ENCODE measurements at places on chromosomes 16 and 17.

DNA sequence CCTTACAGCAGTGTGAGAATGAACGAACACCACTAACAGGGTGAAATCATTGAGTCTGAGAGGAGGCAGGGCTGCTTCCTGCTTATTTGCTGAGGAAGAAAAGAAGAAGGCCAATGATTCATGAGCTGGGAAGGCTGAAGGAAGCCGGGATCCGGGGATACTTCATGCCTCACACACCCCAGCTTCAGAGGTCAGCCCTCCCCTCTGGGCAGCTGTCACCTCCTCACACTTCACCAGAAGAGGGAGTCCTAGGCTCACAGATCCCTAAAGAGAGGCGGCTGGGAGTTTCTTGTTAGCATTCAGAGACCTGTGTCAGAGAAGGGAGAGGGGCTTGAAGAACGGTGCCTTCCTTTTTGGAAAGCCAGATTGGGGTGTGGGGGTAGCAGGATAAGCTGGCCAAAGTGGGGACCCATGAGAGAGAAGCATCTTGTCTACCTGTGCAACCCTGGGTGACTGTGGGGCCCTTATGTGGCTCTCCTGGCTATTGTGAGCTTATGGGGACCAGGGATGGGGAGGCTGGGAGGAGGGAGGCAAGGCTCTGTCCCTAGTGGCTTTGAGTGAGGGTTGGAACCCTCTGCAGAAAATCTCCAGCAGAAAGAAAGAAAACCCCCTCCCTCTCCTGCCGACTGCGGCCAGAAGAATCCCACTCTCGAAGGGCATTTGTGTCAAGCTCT is 94.6 kb downstream of the RGS9 start:
- peak; percentile 77 for DNase-seq

DNA sequence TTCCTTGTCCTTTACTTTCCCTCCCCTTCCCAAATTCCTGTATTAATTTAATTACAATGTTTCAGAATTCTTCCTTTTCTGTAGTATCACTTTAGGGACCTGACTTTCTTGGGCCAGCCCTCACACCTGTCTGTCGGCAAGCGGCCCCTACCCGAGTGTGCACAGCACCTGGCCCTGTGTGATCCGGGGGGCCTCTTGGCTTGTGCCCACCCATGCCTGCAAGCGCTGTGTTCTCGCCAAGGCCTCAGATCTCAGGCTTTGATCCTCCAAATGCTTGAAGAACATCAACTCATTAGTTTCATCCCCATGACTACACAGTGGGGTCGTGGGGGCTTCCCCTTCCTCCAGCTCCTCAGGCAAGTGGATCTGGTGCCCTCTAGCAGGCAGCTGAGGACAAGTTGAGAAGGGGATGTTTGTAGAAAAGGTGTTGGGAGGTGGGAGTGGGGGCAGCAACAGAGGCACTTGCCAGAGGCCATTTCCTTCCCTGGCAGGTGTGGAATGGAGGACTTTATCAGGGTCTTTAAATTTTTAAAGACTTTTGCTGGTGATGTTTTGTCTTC is 15.7 kb upstream of the CDH3 start:
- DNase-seq, result no peak

DNA sequence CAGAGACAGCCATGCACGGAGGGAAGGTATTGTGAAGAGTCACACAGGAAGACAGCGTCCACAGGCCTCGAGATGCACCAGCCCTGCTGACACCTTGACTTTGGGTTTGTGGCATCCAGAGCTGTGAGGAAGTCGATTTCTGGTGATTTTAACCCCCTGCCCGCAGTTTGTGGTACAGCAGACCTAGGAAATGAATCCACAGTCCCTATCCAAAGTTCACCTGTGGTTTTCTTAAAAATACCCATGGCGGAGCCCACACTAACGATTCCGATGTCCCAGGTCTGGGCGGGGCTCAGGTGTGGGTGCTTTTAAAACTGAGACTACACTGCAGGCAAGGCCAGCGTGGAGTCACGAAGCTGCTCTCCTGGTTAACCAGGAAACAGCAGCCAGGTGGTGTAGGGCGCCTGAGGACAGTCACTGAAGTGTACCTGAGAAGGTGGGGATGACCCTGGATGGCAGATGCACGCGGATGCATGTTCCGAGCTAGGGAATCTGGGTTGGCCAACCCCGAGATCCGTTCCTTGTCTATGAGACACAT is 14.4 kb upstream of the MEAK7 start:
- DNase-seq, result no peak

- DNase-seq, result no peak
Measured at GRCh38 chr17:51191895-51192294, 25.7 kb downstream of the NME2 start.

GRCh38 chr17:13569398-13570123 is 32.2 kb downstream of the HS3ST3A1 start:
- no peak for DNase-seq

- DNase-seq, result no peak
Measured at GRCh38 chr17:13874817-13875216, 194.5 kb upstream of the COX10 start.

- DNase-seq, result no peak
Measured at GRCh38 chr17:38556239-38556638, 49.5 kb downstream of the SRCIN1 start.

DNA sequence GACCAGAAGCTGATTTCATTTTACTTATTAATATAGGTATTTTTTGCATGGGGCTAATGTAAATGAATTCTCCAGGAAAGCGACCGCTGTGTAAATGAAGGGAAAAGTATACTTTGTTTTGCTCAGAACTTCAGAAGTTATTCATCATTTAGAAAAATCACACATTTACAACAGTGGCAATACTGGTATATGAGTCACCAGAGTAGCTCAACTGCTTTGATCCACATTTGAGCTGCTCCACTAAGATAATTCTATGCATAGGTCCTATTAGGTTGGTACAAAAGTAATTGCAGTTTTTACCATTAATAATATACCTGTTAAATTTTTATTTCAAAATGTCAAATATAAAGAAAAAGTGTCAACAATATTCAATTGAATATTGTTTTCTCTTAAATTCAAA is 22.9 kb upstream of the DYNLRB2 start:
- DNase-seq, result no peak

DNA sequence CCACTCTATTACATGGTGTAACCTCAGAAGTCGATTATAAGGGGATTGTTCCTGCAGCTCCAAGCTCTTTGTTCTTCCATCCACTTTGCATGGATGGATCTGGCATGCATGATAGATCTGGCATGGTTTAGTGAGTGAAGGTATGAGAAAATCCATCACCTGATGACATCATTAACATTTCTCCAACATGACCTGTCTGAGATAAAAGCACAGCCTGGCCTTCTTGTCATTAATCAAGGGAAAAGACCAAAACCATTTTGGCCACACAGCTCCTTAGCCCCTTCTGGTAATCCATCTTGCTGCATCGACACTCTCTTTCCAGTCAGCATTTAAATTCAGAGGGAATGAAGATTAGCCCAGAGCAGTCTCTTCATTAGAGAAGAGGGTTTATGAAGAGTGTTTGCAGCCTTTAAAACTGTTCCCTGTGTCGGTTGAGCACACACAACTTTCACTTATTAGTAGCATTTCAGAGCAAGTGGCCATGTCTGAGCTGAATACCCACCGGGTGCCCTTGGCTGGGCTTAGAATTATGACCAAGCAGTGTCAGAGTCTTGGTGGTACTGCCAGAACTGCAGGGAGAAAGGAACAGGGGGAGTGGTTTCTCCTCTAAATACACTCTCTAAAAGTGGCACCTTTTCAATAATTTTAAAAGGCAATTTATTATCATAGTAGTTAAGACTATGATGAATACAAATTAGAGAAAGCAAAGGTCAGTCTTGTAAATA is 246.0 kb downstream of the HAPSTR1 start:
- DNase-seq, result no peak

DNA sequence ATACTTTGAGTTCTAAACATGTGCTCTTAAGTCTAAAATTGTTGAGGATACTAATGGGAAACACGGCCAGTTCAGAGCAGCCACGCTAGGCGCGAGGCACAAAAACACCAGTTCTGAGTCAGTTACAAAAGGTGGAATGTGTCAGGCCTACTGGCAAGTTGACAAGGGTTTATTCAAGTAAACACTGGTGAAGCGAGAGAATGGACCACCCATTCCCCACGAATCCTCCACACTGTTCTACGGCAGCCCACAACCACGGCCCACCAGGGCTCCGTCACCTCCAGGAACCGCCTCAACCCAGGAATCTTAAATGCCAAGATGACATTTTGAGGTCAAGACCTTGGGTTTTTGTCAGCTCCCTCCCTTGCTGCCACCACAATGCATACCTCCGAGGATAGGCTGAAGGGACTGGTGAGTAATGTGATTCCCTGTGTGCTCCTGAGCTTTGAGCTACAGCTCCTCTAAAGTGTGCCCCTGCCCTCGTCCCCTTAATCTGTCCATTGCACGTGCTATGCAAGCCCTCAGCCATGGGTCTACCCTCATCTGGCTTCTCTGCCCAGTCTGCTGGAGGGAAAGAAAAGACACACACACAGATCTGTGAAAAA is 28.5 kb upstream of the TRAP1 start:
- DNase-seq, result no peak

- DNase-seq, result no peak
Measured at GRCh38 chr17:50582741-50583140, 22.2 kb downstream of the CACNA1G start.

GRCh38 chr16:87418644-87419043 is 26.5 kb downstream of the MAP1LC3B start:
- DNase-seq, result no peak

GRCh38 chr17:43755389-43755875 is 3.2 kb downstream of the SOST start:
- DNase-seq, result no peak

GRCh38 chr16:57941016-57941664 is 29.8 kb downstream of the CNGB1 start:
- no peak for DNase-seq

GRCh38 chr16:80973991-80974390 is 32.7 kb downstream of the CMC2 start:
- DNase-seq, result no peak

GRCh38 chr17:77838748-77839697 is 119.5 kb upstream of the TNRC6C start:
- DNase-seq, result no peak

- DNase-seq, result no peak
Measured at GRCh38 chr17:47897561-47897960, 1.5 kb downstream of the SP2 start.

DNA sequence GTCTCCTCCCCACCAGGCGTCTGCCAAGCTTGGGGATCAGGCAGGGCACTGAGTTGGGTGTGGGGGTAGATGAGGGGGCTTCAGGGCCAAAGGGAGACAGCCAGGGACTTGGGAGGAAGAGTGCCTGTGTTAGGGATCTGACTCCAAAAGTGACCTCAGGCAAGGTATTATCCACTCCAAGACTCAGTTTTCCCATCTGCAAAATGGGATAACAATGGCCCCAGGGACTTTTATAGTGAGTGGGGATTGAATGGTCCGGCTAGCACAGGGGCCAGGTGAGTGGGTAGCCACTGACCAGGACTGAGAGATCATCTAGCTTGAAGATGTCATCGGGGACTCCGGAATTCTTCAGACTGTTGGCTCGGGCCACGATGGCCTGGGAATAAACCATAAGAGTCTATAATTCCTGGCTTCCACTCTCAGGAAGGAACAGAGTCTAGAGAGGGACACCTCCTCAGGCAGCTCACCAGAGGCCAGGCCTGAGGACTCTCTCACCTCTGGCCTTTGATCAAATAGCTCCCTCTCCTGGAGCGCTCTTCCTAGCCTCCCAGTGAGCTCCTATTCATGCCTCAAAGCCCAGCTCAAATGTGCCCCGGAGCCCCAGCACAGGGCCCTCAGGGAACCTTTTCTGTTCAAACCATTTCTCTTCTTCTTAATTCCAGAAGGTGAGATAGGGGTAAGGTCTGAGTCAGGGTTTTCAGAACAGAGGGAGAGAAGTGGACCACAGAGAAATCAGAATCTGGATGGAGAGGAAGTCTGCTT is 3.5 kb downstream of the FLII start:
- no peak for DNase-seq

DNA sequence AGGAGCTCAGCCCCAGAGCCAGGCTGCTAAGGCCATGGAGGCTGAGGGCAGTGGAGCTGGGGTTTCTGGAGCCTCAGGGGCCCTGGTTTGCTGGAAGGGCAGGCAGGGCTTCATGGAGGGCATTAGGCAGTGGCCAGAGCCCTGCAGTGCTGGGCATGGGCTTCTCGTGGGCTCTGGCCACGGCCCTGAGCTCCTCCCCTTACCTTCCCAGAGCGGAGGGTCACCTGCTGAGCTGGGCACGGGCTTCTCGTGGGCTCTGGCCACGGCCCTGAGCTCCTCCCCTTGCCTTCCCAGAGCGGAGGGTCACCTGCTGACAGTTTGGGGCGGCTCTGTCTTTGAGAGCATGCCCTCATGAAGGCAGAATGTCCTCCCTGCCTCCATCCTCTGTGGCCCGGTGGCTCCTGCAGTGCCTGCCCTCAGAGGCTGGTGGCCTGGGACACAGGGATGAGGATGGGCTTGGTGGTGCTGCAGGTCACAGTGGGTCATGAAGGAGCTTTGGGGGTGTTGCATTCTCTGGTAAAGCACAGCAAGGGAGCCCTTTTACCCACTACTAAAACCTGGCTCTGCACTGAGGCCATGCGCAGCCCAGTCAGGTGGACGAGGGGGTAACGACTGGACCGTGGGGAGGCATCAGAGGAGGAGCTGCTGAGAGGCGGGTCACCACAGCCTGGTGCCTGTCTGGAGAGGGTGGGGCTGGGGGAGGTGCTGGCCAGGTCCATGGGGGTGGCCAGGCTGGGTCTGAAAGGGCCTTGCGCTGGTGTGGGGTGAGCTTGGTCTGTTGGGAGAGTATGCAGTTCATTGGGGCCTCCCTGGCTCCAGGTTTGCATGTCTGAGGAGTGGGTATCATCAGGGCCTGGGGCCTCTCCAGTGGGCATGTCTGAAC is 2.9 kb upstream of the RNPS1 start:
- no peak for DNase-seq
